ENCODE measurements at places on chromosomes 3 and 15.
A peak's percentile ranks its signal among the peaks of the same experiment; 100 is the strongest.

- DNase-seq, result no peak
Measured at GRCh38 chr3:62843508-62843907, 31.7 kb downstream of the CADPS start.

GRCh38 chr3:138348754-138349739, 668 bp downstream of the MRAS start:
- DNase-seq, result no peak

DNA sequence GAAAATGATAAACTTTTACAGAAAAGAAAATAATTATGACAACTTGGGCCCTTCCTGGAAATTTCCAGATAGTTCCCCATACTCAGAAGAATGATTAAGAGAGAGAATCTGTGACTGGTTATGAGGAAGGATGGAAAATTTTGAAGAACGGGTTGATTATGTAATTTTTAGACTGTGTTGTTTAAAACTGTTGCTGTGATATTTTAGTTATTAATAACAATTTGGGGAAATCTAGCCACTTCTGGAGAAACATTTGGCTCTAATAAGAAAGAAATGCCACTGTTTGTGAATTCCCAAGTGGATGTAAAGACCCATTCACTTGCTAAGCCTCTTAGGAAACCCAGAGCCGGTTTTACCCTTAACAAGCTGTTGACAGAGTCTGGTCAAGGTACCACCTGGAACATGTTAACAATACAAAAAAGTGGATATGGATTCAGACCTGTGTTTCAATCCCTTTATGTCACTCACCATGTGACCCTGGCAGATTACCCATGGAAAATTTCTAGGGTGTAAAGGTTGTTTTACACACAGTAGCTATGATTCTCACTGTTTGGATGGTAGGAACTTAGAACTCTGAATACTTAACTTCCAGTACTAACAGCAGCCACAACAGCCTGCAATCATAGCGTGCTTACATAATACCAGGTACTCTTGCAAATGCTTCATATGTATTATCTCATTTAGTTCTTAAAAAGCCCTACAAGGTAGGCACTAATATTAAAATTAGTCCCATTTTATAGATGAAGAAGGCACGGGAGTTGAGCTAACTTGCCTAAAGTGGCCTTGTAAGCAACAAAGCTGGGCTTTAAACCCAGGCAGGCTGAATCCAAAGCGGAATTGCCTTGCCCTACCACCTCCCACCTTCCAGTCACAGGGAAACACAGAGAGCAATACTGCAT, 32.0 kb downstream of the ZBTB38 start:
- no peak for DNase-seq

DNA sequence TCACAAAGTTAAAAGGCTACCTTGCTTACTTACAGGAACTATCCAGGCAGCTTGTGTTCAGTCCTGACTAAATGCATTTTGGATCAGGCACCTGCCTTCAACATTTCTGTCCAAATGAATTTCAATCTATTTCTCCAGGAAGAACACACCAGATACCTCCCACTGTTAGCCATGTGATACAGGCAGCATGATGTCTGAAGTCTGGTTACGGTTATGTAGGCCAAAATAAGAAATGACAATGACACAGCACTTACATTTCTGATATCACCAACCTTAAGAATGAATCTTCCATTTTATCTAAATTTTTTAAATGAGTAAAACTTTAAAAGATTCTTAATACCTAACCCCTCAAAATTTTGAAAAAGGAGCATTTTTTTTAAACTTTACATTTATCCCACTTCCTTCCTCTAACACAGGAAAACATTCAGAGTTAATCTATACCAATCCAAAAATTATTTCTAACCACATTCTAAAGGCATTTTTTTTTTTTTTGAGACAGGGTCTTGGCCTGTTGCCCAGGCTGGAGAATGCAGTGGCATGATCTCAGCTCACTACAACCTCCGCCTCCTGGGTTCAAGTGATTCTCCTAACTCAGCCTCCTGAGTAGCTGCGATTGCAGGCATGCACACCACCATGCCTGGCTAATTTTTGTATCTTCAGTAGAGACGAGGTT, at the start of gene MAP4:
MAP4 (minus strand) TSS at position 116 of the 673 bp plus-strand sequence. CDS start 17,556 bp downstream, outside the sequence.
- DNase-seq, result no peak

GRCh38 chr15:41886741-41887140, 7.1 kb downstream of the SPTBN5 start:
- DNase-seq, result no peak

DNA sequence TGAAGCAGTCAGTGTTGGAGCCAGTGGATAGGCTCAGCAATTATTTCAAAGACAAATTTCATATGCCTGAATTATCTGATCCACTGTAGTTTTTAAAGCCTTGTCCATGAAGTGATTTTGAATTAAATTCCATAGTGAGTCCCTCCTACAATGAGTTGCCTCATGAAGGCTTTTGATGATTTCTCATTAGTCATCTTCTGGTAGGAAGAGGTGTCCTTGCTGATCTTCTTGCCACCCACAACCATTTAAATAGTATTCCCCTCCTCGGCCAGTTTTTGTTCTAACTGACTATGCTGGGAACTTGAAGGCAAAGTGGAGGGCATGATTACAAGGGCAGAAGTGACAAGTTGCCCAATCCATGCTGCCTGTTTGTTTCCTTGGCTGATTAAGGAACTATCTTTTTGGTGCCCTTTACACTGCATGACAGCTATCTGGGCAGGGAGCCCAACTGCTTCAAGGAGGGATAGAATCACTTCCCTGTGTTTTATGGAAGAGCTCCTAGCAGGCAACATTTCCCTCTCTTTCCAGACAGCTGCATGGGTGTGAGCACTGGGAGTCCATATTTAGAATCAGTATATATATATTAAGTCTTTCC, 617.5 kb downstream of the ZPLD1 start:
- no peak for DNase-seq

GRCh38 chr15:67180035-67180434, 74.4 kb downstream of the AAGAB start:
- DNase-seq, result no peak

DNA sequence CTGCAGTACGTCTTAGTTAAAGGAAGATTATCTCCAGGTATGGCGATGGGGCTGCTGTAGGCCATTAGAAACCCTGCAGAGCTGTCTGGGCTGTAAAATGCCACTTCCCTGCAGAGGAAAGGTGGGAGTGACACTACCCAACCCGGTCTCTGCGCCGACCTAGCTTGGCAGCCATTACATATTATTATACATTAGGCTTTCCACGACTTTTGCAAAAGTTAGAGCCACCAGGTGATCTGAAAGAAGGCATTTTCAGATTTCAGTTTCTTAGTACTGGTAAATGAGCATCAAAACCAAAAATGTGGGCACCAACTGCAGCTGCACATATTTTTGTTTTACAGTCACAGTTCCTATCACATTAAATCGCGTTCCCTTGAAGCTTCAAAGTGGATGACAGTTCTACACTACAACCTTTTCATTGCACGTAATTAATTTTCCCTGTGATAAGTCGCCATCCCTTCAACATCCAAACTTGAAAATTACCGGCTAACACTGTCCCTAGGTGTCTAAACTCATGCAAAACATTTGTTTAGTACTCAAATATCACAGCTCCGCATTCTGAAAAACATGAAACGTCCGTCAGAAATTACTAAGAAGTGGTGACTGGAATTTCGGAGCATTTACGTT, 81.4 kb upstream of the CHD2 start:
- DNase-seq, result peak; percentile 56

- peak; percentile 57 for DNase-seq
Measured at GRCh38 chr15:69648212-69648611, 195.6 kb downstream of the RPLP1 start.

DNA sequence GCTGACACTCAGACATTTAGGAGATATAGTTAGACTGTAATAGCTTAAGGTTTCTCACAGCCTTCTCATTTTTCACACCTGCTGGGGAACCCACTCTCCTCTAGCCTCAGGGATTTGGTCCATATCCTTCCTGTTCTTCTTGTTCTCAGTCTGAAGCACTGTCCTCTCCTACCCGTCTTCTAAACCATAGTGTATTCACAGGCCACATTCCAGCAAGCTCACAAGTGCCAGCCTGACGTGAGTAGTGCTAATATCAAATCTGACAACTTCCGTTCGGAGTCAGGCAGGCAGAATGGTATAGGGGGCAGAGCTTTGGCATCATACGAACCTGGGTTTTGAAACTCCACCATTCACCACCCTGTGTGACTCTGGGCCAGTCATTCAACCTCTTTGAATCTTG, 6.9 kb upstream of the CA12 start:
- peak; percentile 23 for DNase-seq

- no peak for DNase-seq
Measured at GRCh38 chr3:129441782-129442181, 1.8 kb downstream of the IFT122 start.

DNA sequence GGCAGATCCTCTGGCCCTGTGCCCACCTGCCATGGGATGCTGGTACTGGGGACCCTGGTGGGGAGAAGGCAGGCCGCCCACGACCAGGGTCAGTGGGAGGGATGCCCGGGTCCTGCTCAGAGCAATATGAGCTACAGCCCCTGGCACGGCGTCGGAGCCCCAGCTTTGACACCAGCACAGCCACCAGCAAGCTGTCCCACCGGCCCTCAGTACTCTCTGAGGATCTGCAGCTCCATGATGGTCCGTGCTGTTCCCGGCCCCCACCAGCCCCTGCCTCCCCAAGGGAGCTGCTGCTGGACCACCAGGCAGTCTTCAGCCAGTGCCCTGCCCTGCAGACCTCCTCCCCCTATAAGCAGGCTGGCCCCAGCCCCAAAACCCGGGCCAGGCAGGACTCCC, 11.5 kb downstream of the DISP2 start:
- DNase-seq, result peak; percentile 73

DNA sequence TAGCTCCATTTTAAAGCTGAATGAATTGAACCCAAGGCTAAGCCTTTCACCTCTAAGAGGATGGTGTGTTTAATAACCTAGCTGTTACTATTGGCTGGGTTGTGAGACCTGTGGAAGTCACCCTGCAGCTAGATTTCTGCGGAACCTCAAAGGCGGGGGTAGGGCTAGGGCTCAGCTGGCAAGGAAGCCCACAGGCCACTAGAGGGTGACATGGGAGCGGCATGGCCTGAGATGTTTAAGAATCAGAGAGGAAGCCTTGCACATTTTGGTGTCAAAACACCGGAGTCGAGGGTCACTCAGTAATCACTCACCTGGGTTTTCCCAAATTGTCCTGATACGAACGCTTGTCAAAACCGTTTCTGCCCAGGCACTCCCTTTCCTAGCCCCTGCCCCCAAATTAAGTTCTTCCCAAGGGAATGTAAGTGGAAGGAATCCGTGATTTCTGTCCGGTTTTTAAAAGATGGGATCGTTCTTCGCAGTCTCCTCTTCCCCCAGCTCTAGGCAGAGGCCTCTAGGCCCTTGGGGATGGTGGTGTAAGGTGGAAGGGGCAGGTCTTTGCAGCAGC, 3.8 kb upstream of the ACAD9 start:
- DNase-seq, result no peak

GRCh38 chr3:45593708-45594601, 596 bp upstream of the LIMD1 start:
- DNase-seq, result peak; percentile 72

Data from RWPE2 (cell line).